ENCODE measurements at places on chromosomes 6 and 20.

DNA sequence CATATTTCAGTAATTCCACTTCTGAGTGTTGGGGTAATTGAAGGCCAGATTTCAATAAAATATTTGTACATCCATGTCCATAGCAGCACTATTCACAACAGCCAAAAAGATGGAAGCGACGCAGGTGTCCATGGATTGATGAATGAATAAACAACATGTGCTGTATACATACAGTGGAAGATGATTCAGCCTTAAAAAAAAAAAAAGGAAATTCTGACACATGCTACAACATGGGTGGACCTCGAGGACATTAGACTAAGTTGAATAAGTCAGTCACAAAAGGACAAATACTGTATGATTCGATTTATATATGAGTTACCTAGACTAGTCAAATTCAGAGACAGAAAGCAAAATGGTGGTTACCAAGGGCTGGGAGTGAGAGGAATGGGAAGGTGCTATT lies 57.2 kb downstream of the TRAM2 start:
- DNase-seq, result no peak

- no peak for DNase-seq
Observed at GRCh38 chr20:43138061-43138770, 51.5 kb downstream of the PTPRT start.

DNA sequence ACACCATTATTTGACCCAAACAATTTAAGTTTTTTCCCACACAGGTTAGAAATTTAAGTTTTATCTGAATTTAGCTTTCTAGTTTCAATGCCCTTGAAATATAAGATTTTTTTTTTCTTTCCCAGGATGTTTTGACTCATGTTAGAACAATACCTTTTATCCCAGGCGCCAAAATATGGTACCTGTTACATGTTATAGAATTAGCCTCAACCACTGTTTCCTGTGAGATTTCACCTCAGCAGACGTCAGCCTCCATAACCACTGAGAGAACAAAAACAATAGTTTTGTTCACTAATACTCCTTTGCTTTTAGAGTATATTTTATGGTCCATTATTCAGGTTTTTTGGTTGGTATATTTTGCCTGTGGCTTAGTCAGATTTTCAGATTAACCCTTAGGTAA lies 302.9 kb downstream of the CDKAL1 start:
- no peak for DNase-seq

- no peak for DNase-seq
Observed at GRCh38 chr6:22078288-22078687, 218.5 kb downstream of the PRL start.

DNA sequence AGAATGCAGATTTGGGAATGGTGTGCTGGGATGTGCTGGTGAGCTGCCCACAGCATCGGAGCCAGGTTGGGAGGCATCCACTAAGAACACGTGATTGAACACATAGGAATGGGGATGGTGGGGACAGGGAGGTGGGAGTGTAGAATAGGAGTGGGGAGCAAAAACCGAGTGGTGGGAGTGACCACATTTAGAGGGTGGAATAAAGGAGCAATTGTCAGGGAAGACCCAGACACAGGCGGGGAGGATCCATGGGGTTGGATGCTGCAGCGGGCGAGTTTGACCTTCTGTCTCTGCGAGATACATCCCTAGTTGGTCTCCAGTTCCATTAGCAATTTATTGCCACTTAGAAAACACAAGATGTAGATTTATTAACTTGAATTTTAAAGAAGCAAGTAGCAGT lies 4.7 kb downstream of the NAA20 start:
- DNase-seq, result no peak

DNA sequence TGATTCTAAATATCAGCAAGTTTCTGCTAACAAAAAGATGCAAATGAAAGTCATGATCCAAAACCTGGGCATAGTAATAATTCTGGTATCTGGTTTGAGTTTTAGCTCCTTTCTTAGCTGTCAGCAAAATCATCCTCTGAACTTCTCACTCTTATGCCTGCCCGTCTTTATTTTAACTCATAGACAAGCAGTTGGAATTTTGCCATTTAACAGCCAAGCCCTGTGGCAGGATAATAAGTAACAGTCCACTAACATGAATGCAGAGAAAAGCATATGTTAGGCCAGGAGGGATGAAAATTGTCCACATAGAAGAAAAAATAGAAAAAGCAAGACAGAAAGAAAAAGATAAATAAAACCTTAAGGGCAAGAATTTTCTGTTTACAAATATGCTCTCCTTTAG lies 170.0 kb upstream of the LAMA2 start:
- no peak for DNase-seq

GRCh38 chr6:148890652-148891404 lies 144.0 kb downstream of the UST start:
- no peak for DNase-seq

All from skeletal muscle cell (primary cell).